ENCODE measurements at places on chromosomes 1 and 21.

- no peak overlapping the region for H3K4me3 ChIP-seq
- DNase-seq, result no peak
- H3K27ac ChIP-seq, result no peak overlapping the region
- no peaks in the 10 kb centered on the region for H3K36me3 ChIP-seq
Measured at GRCh38 chr1:62800825-62801306, 16.9 kb downstream of the ATG4C start.

- no peaks in the 10 kb centered on the region for H3K36me3 ChIP-seq
- H3K4me1 ChIP-seq, result no peaks in the 10 kb centered on the region
- H3K27me3 ChIP-seq, result peaks cover 7% of the 10 kb centered on the region
- no peak overlapping the region for H3K27ac ChIP-seq
Measured at GRCh38 chr1:42146626-42147320, 6.4 kb upstream of the GUCA2B start.

DNA sequence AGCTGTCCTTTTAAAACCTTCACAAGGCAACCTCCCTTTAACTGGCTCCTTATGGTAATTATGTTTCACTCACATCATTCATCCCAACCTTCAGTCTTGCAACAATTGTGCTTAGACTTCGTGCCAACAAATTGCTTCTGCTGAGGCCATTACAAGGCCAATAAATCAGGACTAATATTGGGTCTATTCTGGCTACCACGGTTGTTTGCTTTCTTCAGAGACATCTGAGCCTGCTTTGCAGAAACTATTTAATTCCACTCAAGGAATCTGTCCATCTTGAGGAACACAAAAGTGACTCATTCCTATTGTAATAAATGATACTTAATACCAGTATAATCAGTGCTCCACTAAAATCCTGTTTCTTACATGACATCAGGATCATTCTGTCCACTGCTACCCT lies 2.6 kb upstream of the GSTM4 start:
- peak overlapping the region; percentile 84 for H3K27ac ChIP-seq
- DNase-seq, result peak; percentile 85
- peaks cover 59% of the 10 kb centered on the region for H3K4me1 ChIP-seq
- no peaks in the 10 kb centered on the region for H3K27me3 ChIP-seq
- H3K4me3 ChIP-seq, result no peak overlapping the region

DNA sequence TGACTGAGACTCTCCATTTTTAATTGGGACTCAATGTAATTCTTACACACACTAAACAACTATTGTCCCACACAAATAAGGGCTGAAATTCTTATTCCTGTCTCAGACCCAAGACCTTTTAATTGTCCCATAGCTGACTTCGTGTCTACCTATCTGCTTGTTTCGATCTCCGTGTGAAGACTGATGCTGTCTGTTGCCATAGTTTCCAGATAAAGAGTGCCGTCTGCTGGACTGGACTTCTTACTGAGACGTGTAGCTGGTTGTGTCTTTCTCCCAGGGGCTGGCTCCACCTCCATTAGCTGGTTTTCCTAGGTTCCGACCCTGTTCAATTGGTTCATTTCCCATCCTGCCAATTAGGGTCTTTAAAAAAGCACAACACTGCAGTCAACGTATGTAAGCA lies 235.3 kb upstream of the PLXNA2 start:
- H3K36me3 ChIP-seq, result no peaks in the 10 kb centered on the region
- H3K4me1 ChIP-seq, result no peaks in the 10 kb centered on the region
- H3K27me3 ChIP-seq, result no peaks in the 10 kb centered on the region
- H3K4me3 ChIP-seq, result no peak overlapping the region

- no peaks in the 10 kb centered on the region for H3K36me3 ChIP-seq
- H3K4me1 ChIP-seq, result peaks cover 13% of the 10 kb centered on the region
- no peaks in the 10 kb centered on the region for H3K27me3 ChIP-seq
- H3K27ac ChIP-seq, result no peak overlapping the region
- no peak for DNase-seq
Measured at GRCh38 chr1:154460695-154461260, 41.2 kb upstream of the TDRD10 start.

DNA sequence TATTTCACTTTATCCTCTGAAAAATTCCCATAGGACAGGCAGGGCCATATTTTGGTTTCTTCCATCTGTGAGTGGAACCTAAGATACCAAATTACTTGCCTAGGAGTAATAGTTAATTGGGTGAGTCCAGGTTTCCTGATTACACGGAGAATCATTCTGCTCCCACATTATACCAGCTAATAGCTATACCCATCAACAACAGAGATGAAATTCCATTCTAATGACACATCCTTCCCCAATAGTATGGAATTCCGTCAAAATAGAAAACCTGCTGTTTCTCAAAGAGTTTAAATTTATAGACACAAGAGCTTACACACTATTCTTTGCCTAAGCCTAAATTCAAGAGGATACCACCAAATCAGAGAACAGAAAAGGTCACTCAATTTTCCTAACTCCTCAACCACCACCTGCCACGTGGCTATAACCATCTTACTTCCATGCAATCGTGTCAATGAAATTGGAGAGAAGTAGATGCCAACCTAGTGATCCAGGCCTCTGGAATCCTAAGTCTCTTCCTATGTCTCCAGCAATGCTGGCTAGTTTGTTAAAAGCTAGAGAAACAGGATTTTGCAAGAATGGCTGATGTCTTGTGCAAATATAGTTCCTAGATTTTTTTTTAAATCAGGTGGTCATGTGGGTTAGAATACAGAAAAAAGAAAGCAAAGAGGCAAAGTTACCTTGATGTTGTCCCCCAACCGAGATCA lies 6.2 kb downstream of the PPT1 start:
- no peak for DNase-seq
- H3K36me3 ChIP-seq, result peaks cover 37% of the 10 kb centered on the region
- H3K27me3 ChIP-seq, result no peaks in the 10 kb centered on the region

GRCh38 chr1:197683895-197684553 lies 91.3 kb downstream of the DENND1B start:
- no peak for DNase-seq
- H3K27ac ChIP-seq, result no peak overlapping the region
- H3K36me3 ChIP-seq, result no peaks in the 10 kb centered on the region
- no peaks in the 10 kb centered on the region for H3K27me3 ChIP-seq

- H3K36me3 ChIP-seq, result no peaks in the 10 kb centered on the region
- no peaks in the 10 kb centered on the region for H3K4me1 ChIP-seq
- no peak overlapping the region for H3K4me3 ChIP-seq
Measured at GRCh38 chr21:41703857-41704501, 62.9 kb downstream of the RIPK4 start.

- peaks cover 30% of the 10 kb centered on the region for H3K36me3 ChIP-seq
- H3K4me3 ChIP-seq, result no peak overlapping the region
- no peaks in the 10 kb centered on the region for H3K27me3 ChIP-seq
- peaks cover 8% of the 10 kb centered on the region for H3K4me1 ChIP-seq
Measured at GRCh38 chr1:64692911-64693310, 52.0 kb upstream of the RAVER2 start.

GRCh38 chr21:38807441-38807871 lies 1.7 kb downstream of the ETS2 start:
- peak overlapping the region; percentile 88 for H3K27ac ChIP-seq
- peaks cover 37% of the 10 kb centered on the region for H3K4me1 ChIP-seq
- peak overlapping the region; percentile 87 for H3K4me3 ChIP-seq
- peak; percentile 21 for DNase-seq
- no peaks in the 10 kb centered on the region for H3K27me3 ChIP-seq
- peaks cover 11% of the 10 kb centered on the region for H3K36me3 ChIP-seq

- no peaks in the 10 kb centered on the region for H3K4me1 ChIP-seq
- no peak overlapping the region for H3K27ac ChIP-seq
- H3K36me3 ChIP-seq, result no peaks in the 10 kb centered on the region
- peak; percentile 84 for DNase-seq
Measured at GRCh38 chr1:205335692-205336091, 14.1 kb upstream of the NUAK2 start.

DNA sequence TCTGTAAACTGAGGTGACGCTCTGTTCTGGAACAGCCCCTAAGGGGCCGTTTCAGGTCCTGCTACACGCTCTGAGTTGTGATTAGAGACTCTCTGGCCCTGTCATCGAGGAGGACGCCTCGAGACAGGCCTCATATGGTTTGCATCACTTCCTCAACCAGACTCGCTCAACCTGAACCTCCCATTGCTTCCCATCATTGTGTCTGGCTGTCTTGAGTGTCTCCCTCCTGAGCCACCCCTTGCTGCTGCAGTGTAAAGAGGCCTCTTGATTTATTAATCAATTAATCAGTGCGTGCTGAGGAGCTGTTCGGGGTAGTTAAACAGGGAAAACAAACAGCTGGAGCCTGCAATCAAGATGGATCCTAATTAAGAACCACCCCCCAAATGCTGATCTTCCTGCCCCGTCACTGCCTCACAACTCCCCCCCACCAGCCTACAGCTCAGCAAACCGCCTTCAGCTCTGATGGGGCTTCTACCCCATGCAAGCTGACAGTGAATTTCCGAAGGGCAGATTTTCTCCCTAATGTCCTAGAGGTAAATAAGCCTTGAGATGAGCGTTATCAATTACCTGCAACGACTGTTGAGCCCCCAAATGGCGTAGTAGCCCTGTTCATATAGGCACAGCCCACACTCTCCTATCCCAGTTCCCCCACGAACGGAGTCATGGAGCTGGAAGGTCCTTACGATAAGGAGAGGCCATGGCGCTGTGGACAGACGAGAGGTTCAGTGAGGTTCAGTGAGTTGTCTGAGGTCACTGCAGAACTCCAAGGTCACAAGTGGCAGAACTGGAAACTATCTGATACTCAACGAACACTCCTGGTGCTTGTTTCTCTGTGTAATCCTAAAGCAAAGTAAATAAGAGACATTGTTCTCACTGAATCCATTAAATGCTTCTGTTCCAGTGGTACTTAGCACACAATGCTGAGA lies 210.6 kb downstream of the KIF26B start:
- no peaks in the 10 kb centered on the region for H3K36me3 ChIP-seq
- H3K4me3 ChIP-seq, result no peak overlapping the region
- DNase-seq, result no peak
- H3K27me3 ChIP-seq, result peaks cover 5% of the 10 kb centered on the region

- peaks cover 41% of the 10 kb centered on the region for H3K36me3 ChIP-seq
- H3K27ac ChIP-seq, result no peak overlapping the region
- no peaks in the 10 kb centered on the region for H3K27me3 ChIP-seq
- DNase-seq, result peak; percentile 31
- H3K4me3 ChIP-seq, result no peak overlapping the region
Measured at GRCh38 chr1:46691997-46692790, 20.5 kb downstream of the TEX38 start.

GRCh38 chr1:86200901-86201300 lies 44.3 kb upstream of the COL24A1 start:
- peaks cover 5% of the 10 kb centered on the region for H3K4me1 ChIP-seq
- no peaks in the 10 kb centered on the region for H3K36me3 ChIP-seq
- no peaks in the 10 kb centered on the region for H3K27me3 ChIP-seq
- no peak overlapping the region for H3K27ac ChIP-seq
- no peak for DNase-seq

GRCh38 chr21:44574457-44575306 lies 1.2 kb downstream of the KRTAP10-4 start:
- peak; percentile 38 for DNase-seq
- no peak overlapping the region for H3K4me3 ChIP-seq
- no peak overlapping the region for H3K27ac ChIP-seq
- H3K36me3 ChIP-seq, result no peaks in the 10 kb centered on the region

- no peaks in the 10 kb centered on the region for H3K36me3 ChIP-seq
- peaks cover 11% of the 10 kb centered on the region for H3K4me1 ChIP-seq
- no peak for DNase-seq
- no peak overlapping the region for H3K4me3 ChIP-seq
Measured at GRCh38 chr1:8136766-8137165, 110.7 kb upstream of the ERRFI1 start.

GRCh38 chr1:36085686-36086526 lies 2.0 kb downstream of the TEKT2 start:
- no peak overlapping the region for H3K27ac ChIP-seq
- no peaks in the 10 kb centered on the region for H3K4me1 ChIP-seq
- H3K36me3 ChIP-seq, result peaks cover 9% of the 10 kb centered on the region

GRCh38 chr1:172778456-172779455 lies 119.9 kb downstream of the FASLG start:
- H3K27me3 ChIP-seq, result no peaks in the 10 kb centered on the region
- H3K27ac ChIP-seq, result no peak overlapping the region
- no peaks in the 10 kb centered on the region for H3K4me1 ChIP-seq

DNA sequence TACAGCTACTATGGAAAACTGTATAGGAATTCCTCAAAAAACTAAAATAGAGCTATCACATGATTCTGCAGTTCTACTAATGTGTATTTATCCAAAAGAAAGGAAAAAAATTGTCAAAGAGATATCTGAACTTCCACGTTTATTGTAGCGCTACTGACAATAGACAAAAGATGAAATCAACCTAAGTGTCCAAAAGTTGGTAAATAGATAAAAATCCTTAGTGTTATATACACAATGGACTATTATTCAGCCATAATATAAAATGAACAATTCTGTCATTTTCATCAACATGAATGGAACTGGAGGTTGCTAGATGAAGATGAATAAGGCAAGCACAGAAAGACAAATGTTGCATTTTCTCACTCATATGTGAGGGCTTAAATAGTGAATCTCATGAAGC lies 1492.1 kb downstream of the MRPL39 start:
- H3K27ac ChIP-seq, result no peak overlapping the region
- DNase-seq, result no peak
- no peaks in the 10 kb centered on the region for H3K36me3 ChIP-seq
- H3K4me3 ChIP-seq, result no peak overlapping the region
- no peaks in the 10 kb centered on the region for H3K4me1 ChIP-seq

DNA sequence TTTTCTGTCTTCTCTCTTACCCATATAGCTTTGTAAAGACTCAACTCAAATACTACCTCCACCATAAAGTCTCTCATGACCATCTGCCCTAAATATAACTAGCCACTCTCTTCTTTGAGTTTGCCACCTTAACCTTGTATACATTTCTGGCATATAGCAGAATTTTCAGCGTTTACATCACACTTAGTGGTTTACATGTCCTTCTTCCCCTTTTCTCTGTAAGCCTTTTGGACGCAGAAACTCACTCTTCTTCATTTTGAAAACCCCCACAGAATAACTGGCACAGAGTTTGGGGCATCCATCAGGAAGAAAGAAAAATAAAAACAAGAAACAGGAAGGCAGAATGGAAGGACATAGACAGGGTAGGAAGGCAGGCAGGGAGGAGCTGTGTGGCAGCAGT lies 131.8 kb upstream of the DUSP10 start:
- no peak overlapping the region for H3K4me3 ChIP-seq
- no peak for DNase-seq
- no peaks in the 10 kb centered on the region for H3K4me1 ChIP-seq
- H3K27ac ChIP-seq, result no peak overlapping the region
- no peaks in the 10 kb centered on the region for H3K27me3 ChIP-seq

GRCh38 chr1:17510138-17510537 lies 29.4 kb upstream of the ARHGEF10L start:
- H3K36me3 ChIP-seq, result no peaks in the 10 kb centered on the region
- no peak overlapping the region for H3K4me3 ChIP-seq
- no peaks in the 10 kb centered on the region for H3K27me3 ChIP-seq
- H3K27ac ChIP-seq, result no peak overlapping the region

DNA sequence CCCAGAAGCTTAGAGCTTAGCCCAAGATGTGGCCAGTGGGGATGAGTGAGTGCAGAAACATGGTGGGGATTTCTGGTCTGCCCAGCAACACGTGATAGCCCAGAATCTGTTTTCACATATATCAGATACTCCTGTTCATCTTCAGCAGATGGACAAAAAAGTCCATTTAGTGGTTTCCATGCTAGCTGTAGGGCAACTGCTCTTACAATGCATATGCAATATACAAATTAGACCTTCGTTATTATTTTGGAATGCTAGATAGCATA lies 96.9 kb upstream of the SGIP1 start:
- peaks cover 6% of the 10 kb centered on the region for H3K4me1 ChIP-seq
- no peaks in the 10 kb centered on the region for H3K27me3 ChIP-seq
- no peak overlapping the region for H3K4me3 ChIP-seq
- no peak for DNase-seq
